ENCODE measurements at places on chromosomes 2 and 18.

- no peaks in the 10 kb centered on the region for H3K27me3 ChIP-seq
- H3K36me3 ChIP-seq, result no peaks in the 10 kb centered on the region
- no peak overlapping the region for H3K4me3 ChIP-seq
- H3K27ac ChIP-seq, result no peak overlapping the region
- no peaks in the 10 kb centered on the region for H3K4me1 ChIP-seq
- no peak for DNase-seq
These were observed 1.9 kb downstream of the WDR54 start for GRCh38 chr2:74423231-74424095.

DNA sequence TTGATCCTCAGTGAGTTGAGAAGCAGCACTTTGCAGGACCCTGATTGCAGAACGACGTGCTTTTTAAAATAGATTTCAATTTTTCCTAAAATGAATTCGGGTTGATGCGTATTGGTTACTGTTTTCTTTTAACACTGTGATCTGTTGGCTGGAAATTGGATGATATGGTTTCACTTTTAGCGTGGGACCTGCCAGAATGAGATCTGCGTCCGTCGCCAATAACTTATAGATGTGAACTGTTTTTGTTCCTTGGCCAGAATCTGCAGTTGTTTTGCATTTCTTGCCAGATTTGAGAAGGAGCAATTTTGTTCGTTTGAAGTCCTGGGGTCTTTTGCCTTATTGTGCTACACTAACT lies 703 bp downstream of the UGGT1 start:
- peak overlapping the region; percentile 100 for H3K4me3 ChIP-seq
- H3K27me3 ChIP-seq, result no peaks in the 10 kb centered on the region
- no peak overlapping the region for H3K27ac ChIP-seq
- no peak for DNase-seq
- H3K36me3 ChIP-seq, result no peaks in the 10 kb centered on the region

DNA sequence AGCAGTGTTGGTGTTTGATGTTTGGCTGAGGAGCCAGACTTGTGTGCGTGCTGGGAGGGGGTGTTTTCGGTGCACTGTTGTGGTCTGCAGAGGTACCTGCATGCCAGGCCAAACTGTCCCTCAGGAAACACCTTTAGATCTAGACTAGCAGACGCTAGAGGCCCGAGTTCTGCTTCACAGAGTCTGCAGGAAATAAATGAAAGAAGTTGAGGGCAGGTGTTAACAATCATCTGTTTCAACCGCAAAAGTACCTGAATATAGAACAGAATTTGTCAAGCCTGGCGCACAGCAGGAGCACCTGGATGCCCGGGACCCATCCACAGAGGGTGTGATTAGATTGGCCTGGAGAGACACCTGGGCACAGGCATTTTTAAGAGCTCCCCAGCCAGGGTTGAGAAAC lies 40.5 kb upstream of the REL start:
- no peak for DNase-seq
- no peaks in the 10 kb centered on the region for H3K4me1 ChIP-seq
- no peak overlapping the region for H3K4me3 ChIP-seq

- H3K4me3 ChIP-seq, result no peak overlapping the region
- no peaks in the 10 kb centered on the region for H3K36me3 ChIP-seq
- no peak for DNase-seq
- no peaks in the 10 kb centered on the region for H3K4me1 ChIP-seq
- H3K27ac ChIP-seq, result no peak overlapping the region
These were observed 16.1 kb upstream of the PUM2 start for GRCh38 chr2:20366672-20367116.

GRCh38 chr2:239997686-239998409 lies 27.3 kb downstream of the NDUFA10 start:
- no peaks in the 10 kb centered on the region for H3K36me3 ChIP-seq
- DNase-seq, result no peak
- H3K4me3 ChIP-seq, result no peak overlapping the region
- H3K27ac ChIP-seq, result no peak overlapping the region

- no peaks in the 10 kb centered on the region for H3K36me3 ChIP-seq
- no peaks in the 10 kb centered on the region for H3K4me1 ChIP-seq
- no peaks in the 10 kb centered on the region for H3K27me3 ChIP-seq
- H3K27ac ChIP-seq, result no peak overlapping the region
These were observed 134.3 kb downstream of the IRS1 start for GRCh38 chr2:226665306-226665831.

Data from breast epithelium (tissue), 4 donors.